ENCODE measurements at places on chromosomes 5 and 9. TPM values are rescaled to one million over a fixed set of nuclear protein-coding genes. Genes with fewer than 3 reads are reported as not detected.

- no peak for DNase-seq
Observed at GRCh38 chr5:93800988-93801811, 59.8 kb upstream of the POU5F2 start.

Gene FAM221B
- total RNA-seq = not detected

DNA sequence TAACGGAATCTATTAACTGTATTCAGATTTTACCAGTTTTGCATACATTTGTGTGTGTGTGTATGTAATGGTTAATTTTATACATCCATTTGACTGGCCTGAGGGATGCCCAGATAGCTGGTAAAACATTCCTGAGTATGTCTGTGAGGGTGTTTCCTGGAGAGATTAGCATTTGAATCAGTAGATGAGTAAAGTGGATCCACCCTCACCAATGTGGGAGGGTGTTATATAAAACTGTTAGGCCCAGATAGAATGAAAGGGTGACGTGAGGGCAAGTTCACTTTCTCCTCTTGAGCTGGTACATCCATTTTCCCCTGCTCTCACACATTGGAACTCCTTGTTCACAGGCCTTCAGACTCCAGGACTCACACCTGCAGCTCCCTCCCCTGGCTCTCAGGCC lies 88.7 kb downstream of the EMB start:
- no peak for DNase-seq

Gene TICAM2
- 3.3 TPM for total RNA-seq

GRCh38 chr9:117013440-117013995 lies 326.4 kb downstream of the TRIM32 start:
- DNase-seq = no peak

GRCh38 chr5:92119110-92119509 lies 736.0 kb upstream of the ARRDC3 start:
- DNase-seq = no peak

Gene CETN3
- total RNA-seq = 27.9 TPM

DNA sequence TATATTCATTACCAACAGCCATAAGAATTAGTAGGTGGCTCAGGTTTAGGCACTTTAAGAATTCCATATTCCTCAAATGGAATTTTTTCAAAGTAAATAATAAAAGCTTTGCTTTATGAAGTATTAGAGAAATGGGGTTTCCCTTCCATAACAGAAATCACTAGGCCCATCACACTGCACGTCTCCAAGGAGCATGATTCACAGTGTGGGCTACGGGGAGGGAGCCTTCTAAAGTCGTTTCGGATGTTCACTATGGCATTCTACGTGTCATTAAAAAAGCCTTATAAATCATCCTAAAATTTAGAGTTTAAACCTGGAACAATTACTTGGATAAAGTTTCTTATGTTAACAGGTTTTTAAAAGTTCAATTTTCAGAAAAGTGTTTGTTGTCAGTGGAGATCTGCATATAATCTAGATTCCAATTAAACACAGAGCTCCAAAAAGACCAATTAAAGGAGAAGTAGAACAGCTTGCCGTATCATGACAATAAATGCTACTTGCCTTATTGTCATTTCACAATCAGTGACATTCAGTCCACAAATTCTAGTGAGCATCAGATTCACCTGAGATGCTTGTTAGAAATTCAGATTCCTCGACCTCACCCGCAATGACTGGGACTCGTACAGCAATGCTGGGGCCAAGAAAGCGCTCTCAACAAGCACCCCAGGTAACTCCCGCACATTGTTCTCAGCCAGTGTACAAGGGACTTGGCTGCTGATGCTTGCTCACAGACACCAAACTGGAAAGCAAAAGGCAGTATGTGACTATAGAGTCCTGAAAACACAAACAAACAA lies 115.7 kb downstream of the NFIB start:
- no peak for DNase-seq

DNA sequence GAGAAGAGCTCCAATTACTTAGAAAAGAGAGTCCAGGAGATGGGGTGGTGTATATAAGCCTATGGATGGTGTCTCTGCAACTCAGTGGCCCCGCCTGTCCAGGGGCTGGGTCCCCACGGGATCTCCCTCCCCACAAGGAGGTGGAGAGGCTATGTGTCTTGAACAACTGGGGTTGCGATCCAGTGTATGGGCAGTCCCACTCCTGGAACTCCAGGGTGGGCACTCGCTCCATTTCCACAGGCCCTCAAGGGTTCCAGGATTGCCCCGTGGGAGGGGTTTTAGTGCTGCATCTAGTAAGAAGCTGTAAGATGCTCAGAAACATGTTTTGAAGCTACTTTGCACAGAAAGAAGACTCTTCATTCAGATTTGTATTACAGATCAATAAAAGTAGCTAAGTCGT lies 558 bp upstream of the SMAD5 start:
- DNase-seq = no peak

GRCh38 chr5:78560000-78560855 lies 88.3 kb downstream of the LHFPL2 start:
- no peak for DNase-seq

- no peak for DNase-seq
Observed at GRCh38 chr9:92668746-92669526, 995 bp downstream of the IPPK start.

Gene CNTFR
- total RNA-seq = 8.7 TPM

DNA sequence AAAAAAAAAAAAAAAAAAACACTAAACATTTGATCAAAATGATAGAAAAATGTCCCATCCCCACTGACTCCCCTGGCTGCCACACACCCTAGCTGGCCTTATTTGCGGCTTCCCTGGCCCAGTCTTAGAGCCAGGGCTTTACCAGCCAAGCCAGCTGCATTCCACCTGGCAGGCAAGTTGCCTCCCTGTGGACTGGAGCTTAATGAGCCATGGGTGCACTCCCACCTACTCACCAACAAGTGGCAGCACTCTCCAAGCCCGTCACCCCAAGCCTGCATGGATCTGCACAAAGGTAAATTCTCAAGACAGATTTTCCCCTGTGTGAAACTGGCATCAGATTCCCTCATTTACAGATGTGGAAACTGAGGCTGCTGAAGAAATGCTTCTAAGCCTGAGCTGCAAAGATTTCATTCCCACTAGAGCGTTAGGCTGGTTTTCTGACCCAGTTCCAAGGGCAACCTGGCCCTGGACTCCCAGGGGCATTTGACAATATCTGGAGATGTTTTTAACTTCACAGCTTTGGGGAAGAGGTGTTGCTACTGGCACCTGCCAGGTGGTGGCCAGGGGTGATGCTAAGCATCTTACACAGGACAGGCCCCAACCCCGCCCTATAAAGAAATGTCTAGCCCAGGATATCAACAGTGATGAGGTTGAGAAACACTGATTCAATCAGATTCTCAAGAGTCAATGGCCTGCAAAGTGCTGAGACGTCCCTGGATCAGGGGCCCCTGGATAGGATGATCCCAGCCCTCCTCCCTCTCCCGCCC lies 21.9 kb upstream of the VDAC1 start:
- DNase-seq = no peak

DNA sequence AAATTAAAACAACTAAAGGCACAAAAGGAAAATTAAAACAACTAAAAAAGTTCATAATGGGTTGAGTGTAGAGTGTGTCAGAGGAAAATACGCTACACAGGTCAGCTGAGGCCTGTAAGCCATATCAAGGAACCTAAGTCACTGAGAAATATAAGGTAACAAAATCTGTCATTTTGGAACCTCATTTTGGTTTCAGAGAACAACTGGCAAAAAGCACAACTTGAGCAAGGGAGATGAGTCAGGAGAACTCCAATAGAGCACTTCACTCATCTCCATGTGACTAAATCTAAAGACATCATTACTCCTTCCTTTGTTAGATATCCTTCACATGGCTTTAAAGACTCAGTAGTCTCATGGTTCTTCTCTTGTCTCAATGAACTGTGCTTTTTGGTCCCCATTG lies 269.4 kb upstream of the POU5F2 start:
- DNase-seq = no peak

DNA sequence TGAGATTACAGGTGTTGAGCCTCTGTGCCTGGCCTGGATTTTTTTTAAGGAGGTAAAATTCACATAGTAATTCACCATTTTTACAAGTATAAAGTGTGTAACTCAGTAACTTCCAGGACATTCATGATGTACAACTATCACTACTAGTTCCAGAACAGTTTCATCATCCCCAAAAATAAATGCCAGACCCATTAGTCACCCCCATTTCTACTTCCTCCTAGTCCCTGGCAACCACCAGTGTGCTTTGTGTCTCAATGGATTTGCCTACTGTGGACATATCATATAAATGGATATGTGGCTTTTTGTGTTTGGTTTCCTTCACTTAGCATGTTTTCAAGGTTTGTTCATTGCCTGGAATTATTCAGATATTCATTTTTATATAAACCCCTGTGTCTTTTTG lies 72.5 kb upstream of the PANK3 start:
- DNase-seq = no peak

DNA sequence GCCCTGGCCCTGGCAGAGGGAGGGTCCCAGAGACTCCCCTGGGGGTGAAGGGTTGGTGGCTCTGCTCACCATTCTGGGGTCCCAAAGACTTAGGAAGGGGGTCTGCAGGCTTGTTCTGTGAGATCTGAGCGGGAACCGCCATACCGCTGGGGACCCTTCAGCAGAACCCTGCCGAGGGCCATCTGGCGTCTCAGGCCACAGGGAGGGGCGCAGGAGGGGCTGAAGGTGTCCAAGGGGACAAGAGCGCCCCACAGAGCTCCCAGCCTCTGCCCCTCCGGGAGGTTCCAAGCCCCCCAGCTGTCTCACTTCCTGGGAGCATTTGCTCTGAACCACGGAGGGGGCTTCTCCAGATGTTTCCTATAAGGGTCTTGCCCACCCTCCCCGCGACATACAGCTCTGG lies 4.8 kb downstream of the FIBCD1 start:
- peak; percentile 58 for DNase-seq

Gene MSX2
- total RNA-seq = 1.4 TPM

GRCh38 chr9:85112933-85113418 lies 443.4 kb downstream of the NTRK2 start:
- no peak for DNase-seq

Gene NPR2
- total RNA-seq = 25.2 TPM

- no peak for DNase-seq
Observed at GRCh38 chr5:6222121-6222520, 156.2 kb downstream of the MED10 start.

- DNase-seq = peak; percentile 90
Observed at GRCh38 chr9:96686638-96687335, 31.7 kb upstream of the PRXL2C start.

DNA sequence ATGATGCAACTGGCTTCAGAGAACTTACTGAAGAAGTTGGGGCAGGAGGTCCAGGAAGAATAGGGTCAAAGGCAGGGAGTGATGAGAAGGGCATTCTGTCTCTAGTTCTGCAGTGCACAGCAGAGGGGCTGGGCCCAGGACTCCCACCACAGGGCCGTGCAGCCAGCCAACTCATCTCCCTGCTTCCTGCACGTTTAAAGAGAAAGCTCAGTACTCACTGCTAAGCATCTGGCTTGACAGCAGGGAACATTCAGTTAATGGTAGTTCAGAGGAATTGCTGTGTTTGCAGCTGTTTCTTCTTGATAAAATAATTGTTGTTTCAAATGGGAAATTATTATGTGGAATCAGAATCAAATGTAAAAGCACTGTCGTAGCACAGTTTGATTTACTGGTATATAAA lies 25.6 kb upstream of the SCAMP1 start:
- DNase-seq = no peak

Gene CBY3
- total RNA-seq = not detected

DNA sequence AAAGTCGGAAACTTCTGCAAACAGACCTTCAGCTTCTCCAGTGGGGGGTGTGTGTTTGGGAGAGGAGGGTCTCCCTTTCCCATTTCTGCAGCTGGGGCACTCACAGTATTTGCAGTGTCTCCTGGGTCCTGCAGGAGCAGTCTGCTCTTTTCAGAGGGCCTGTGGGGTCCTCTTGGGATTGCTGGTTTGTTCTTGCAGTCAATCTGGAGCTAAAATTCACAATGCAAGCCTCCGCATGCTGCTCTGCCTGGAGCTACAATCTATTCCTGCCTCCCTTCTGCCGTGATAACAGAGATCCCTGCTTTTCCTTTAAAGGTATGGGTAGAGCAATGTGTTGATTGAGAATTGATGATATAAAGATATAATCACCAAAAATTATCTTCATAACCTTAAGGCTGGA lies 43.2 kb downstream of the ZNF462 start:
- DNase-seq = no peak

Gene PCDHA9
- total RNA-seq = not detected

GRCh38 chr5:1916041-1917001 lies 33.6 kb upstream of the IRX4 start:
- DNase-seq = no peak

DNA sequence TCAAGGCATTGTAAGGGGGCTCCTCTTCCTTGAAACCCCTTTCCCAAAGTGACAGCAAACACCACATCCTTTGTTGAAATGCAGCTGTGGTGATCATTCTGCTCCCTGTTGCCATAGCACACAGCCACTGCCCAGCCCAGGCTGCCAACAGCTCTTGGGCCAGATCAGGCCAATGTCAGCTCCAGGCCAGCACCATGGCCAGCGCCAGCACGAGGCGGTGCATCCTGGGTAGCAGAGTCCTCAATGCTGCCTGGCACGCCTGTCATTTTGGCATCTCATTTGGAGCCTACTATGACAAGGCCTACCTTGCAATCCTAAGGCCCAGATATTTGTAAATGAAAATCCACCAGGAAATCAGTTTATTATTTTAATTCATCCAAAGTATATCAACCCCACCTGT lies 390.6 kb downstream of the DNAH5 start:
- no peak for DNase-seq

DNA sequence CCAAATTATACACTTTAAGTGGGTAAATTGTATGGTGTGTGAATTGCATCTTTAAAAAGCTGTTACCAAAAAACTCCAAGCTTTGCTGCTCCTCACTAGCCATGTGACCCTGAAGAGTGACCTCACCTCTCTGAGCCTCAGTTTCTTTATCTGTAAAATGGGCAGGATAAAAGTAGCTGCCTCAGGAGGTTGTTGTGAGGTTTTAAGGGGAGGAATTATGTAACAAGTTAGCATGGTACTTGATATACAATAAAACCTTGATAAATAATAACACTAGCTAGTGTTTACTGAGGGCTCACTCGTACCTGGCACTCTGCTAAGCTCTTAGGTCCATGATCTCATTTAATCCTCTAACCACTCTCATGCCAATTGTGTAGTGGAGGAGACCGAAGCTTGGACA lies 19.0 kb upstream of the PHF19 start:
- DNase-seq = no peak

GRCh38 chr9:33318225-33318624 lies 27.9 kb downstream of the NFX1 start:
- DNase-seq = no peak

DNA sequence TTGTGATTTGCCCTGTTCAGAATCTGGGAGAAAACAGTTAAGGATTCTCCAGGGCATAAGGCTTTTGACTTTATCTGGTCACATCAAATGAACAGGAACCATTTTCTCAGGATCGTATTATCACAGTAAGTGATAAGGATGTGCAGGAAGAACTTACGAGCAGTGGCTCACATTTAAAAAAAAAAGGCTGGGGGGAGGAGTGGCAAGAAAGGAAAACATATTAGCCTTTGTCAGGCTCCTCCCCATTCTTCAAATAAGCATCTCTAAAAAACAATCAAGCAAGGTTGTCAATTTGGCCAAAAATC lies 234.3 kb upstream of the TMEM161B start:
- DNase-seq = no peak

DNA sequence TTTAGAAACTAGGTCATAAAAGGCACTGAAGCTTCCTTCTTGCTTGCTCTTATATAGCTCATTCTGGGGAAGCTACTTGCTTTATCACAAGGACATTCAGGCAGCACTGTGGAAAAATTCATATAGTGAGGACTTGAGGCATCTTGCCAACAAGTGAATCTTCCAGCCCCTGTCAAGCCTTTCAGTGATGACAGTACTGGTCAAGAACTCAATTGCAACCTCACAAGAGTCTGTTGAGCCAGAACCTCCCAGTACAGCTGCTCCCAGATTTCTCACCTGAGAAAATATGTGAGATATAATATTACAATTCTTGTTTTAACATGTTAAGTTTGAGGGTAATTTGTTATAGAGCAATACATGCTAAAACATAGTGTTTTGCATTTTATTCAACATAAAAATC lies 2011.0 kb upstream of the NUDT12 start:
- DNase-seq = no peak

All from Right ventricle myocardium inferior (tissue), 1 donor.